ENCODE measurements at places on chromosomes 7 and 10.

GRCh38 chr10:104601166-104601565 is 39.9 kb upstream of the SORCS3 start:
- no peak for DNase-seq

GRCh38 chr10:69071610-69072009 is 16.3 kb upstream of the SRGN start:
- no peak for DNase-seq

DNA sequence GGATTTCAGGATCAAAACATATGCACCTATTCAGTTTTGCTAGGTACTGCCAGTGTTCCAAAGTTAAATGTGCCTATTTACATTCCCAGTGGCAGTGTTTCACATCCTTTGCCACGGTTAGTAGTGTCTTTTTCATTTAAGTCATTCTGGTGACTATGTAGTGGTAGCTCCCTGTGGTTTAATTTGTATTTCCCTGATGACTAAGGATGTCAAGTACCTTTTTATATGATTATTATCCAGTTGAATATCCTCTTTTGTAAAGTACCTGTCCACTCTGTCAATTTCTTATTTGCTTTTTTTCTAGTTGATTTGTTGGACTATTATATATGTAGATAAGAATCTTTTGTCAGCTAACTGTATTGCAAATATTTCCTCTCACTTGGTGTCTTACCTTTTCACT is 45.1 kb downstream of the TMEM60 start:
- DNase-seq: no peak

DNA sequence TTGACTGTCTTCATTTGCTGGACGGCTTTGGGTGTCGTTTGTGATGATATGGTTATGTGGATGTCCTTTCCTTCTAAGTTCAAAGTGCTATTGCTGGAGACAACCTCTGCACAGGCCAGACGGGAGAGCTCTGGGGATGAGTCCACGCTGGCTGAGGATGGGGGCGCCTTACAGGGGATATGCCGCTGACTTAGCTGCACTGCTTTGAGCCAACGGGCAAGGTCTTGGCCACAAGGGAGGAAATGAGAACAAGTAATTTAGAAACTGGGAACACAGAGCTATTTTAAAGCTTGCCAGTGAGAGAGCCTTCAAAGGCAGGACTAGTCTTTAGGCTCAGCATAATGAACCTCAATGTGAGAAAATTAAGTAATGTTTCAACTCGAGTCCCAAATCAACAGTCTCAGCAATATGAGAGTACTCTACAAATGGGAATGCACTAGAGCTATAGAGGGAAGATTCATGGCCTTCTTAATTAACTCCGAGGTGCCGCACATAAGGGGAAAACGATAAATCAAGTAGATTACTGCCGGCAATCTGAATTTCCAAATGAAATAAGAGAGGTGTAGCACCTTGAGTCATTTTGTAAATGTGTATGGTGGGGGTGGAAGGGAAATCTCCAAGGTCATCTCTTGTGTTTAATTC is 209.3 kb downstream of the JAZF1 start:
- no peak for DNase-seq
